ENCODE measurements at places on chromosomes 1 and 21.
A peak's percentile ranks its signal among the peaks of the same experiment; 100 is the strongest.

DNA sequence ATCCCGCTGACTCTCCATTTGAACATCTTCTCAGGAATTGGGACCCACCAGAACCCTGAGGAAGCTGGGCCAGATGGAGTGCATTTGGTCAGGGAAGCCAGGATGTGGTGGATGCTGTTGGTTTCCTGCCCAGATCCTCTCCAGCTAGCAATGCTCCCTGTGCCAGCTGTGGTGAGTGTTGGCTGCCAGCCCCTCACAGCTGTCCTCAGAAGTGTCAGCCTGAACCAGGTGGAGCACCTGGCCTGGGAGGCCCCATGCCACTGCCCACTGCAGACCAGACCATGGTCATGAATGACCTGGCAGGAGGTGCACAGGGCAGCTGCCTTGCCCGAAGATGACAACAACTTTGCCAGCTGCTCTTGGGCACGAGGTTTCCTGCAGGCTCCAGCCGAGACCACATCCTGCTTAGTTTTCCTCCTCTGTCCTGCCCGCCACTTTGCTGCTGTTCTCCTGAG, 54.4 kb downstream of the PRSS38 start:
- no peak for DNase-seq

GRCh38 chr1:186654741-186655140, 25.5 kb downstream of the PTGS2 start:
- DNase-seq, result no peak

DNA sequence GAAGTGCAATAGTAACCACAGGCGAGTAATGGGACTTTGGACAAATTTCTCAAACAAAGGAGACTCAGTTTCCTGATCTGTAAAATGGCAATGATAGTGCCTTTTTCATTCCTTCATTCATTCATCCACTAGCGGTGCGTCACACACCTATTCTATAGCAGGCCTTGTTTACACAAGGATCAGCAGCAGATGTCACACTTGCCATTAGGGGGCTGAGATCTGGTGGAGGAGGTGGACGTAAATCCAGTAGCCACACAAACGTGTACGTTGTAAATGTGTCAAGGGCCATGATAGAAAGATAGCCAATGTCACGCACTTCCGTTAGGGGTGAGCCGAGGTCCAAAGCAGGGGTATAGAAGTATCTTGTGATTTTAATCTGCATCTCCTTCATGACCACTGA, 34.2 kb downstream of the SERINC2 start:
- DNase-seq, result no peak

GRCh38 chr1:175353066-175353465, 160.5 kb upstream of the KIAA0040 start:
- DNase-seq, result no peak

GRCh38 chr21:35048706-35049617, at the start of gene RUNX1:
Gene RUNX1, minus strand, starts transcription at chr21:35049302.
- DNase-seq, result peak; percentile 63

GRCh38 chr1:22527122-22527521, 36.2 kb upstream of the EPHA8 start:
- DNase-seq, result no peak

- no peak for DNase-seq
Observed at GRCh38 chr1:210413951-210414350, 85.2 kb downstream of the HHAT start.

DNA sequence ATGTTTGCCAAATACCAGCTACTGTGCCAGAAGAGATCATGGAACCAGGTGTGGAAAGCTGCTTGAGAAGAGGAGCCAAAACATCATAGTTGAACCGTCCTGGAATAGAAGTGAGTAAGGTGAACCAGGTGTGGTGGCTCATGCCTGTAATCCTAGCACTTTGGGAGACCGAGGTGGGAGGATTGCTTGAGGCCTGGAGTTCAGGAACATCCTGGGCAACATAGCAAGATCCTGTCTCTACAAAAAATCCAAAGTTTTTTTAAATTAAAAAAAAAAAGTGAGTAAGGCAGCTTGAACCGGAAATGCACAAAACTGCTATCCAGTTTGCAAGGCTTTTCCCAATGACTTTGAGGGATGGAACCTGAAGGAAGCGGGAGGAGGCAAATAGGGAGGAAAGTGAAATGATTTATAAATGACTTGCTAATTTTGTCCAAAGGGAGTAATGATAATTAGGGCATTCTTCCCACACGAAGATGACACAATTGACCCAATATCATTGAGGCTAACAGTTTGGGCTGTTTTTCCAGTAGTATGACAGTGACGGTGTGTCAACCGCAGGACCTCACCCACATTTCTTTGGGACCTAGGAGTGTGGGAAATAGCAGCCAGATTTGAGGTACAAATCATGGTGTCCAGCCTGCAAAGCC, 1.5 kb upstream of the CNN3 start:
- no peak for DNase-seq

DNA sequence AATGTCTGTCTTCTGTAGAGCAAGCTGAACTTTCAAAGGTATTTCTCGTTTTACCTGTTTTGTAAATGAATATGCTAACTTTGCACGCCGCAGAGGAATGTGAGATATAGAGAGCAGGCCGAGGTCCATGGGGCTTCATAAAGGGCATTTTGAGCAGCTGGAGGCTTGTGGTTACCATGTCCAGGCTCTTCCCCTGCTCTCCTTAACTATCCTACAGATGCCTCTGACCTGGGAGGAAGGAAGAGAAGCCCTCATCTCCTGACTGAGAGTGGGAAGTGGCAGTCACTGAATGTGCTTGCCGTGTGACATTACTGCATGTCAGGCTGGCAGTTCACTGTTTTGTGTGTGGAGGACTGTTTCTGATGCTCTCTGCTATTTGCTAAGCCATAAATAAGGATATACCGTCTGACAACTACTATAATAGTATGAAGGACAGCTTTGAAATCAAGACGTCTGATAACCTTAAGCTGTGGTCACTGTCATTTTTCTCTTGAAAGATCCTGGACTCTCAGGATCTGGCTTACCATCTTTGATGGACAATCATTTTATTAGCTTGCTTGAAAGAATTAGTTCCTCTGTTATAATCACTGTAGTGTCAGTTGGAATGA, 92.2 kb downstream of the DYRK1A start:
- no peak for DNase-seq

DNA sequence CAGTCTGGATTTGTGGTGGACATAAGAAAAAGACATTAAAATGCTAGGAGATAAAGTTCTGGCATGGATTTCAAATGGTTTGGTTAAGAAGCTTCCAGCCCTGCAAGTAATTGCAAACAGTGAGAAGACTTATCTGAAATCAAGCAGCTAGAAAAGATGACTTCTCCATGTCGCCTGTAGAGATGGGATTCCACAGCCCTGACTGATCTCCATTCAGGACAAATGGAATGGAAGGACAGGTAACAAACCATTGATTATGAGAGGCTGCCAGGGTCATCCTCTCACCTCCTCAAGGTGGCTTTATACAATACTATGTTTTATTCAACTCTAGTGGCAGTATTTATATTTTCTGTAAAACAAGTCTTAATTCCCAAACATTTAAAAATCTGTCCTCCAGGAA, 237.9 kb downstream of the HLX start:
- no peak for DNase-seq

DNA sequence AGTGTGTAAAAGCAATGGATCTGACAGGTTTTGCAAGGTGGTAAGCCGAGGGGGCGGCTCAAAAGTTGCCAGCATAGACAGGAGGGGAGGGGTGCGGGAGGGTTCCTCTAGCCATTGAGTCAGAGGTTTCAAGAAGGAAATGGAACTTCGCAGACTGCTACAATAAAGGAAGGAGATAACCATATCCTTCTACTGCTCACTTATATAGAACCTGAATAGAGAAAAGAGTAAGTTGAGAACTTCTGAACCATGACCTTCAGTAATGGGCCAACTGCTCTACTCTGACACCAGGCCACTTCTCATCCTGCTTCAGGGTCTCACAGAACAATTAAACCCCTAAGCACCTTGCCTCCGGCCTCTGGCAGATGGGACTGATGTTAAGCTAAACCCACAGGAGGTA, 26.3 kb upstream of the BCAR3 start:
- no peak for DNase-seq

- DNase-seq, result no peak
Observed at GRCh38 chr1:55038552-55038838, 853 bp upstream of the PCSK9 start.

DNA sequence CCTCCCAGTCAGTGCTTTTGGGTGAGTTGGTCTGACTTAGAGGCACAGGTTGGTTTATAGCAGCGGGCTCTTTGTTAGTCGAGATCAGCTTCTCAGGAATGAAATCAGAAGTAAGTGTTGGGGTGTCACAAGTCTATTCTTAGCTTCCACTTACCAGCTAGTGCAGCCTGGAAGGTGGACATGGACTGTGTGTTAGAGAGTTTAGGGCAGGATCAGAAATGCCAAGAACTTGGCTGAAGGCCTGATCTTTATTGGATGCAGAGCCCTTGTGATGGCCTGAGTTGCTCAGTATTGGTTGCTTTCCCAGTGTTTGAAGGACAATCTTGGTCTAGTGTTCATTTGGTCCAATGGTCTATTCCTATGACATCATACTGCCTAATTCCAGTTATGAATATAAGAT, 377.0 kb upstream of the USP24 start:
- DNase-seq, result no peak

GRCh38 chr1:166470441-166470840, 303.6 kb upstream of the FAM78B start:
- DNase-seq, result no peak

- DNase-seq, result no peak
Observed at GRCh38 chr1:222064388-222065211, 322.7 kb upstream of the DUSP10 start.

DNA sequence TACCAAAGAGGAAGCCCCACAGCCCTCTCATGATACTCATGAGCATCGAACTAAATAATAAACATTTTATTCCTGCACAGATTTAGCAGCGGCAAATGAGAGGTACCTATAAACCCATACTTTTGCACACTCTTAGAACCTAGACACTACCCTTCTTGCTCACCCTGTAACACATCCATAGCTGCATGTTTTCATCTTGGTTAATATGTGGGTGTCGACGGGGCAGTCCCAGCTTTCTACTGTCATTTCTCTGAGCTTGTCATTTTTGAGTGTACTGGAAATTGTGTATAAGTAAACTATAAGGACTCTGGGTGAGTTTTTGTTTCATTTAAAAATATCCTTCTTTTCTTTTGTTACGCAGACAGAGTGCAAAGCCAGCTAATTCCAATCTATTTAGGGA, 25.5 kb downstream of the OVGP1 start:
- no peak for DNase-seq

DNA sequence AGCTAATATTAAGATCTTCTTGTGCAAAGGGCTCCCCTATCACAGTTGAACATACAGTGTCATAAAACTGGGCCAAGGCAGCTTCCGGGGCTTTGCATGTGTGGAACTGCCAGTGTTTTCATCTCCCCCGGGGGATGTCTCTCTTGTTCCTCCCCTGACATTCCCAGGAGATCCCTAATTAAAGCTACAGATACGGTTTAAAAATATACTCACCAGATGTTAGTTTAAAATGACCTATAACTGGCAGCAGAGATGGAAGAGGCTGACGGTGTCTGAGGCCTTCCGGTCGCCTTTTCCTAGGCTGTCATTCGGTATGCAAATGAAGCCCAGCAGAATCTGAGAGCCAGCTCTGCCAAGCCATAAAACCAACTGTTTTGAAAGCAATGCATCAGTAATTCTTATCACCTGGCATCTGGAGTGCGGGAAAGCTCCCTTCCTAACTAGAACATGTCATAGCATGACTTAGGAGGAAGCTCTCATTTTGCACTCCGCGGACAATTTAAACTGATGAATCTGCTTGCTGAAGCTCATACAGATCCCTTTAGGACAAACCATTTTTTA, 436.5 kb upstream of the VAMP3 start:
- no peak for DNase-seq

GRCh38 chr1:79497193-79497773, 490.8 kb upstream of the ADGRL4 start:
- DNase-seq, result no peak

DNA sequence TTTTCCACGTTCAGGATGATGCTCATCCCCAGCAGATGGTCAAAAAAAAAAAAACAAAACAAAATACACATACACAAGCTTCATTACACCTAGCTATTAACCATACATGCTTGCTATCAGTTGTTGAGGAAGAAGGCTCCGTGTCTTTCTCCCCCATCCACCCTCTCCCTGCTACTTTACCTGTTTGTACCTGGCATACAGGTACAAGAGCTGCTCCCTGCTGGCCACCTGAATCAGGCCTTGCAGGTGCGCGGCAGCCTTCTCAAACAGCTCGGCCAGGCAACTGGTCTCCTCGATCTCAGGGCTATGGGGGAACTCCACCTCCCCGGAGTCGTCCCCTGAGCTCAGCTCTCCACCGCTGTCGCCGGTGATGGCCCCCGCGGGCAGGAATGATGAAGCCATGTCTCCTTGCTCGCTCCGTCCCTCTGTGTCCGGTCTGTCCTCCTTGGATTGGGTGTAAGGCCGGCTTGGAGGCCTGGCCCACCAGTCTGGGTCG, 464 bp downstream of the ACBD6 start:
- DNase-seq, result peak; percentile 21

DNA sequence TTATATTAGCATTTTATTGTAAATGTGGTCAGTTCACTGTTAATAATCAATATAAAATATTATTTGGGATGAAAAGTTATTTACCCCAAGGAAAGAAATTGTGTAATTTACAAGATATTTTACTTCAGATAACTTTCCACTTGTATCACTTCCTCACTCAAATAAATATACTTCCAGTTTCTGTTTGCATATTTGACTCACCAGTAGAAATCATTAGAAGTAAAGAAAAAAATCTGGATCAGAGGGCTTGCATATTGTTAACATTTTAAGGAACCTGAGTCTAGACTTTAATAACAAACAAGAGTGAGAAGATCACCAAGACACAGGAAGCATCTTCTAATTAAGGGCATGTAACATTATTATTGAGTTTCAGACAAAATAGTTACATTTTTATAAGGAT, 347 bp upstream of the KRTAP20-4 start:
- DNase-seq, result no peak

- DNase-seq, result no peak
Observed at GRCh38 chr1:219296430-219297355, 123.0 kb downstream of the LYPLAL1 start.

GRCh38 chr1:7561936-7562728, 209.0 kb upstream of the VAMP3 start:
- DNase-seq, result no peak

GRCh38 chr1:43524804-43525203, 5.9 kb upstream of the PTPRF start:
- DNase-seq, result no peak

- DNase-seq, result no peak
Observed at GRCh38 chr1:156866249-156866909, 5.7 kb downstream of the NTRK1 start.

GRCh38 chr1:71755441-71755840, 526.9 kb downstream of the NEGR1 start:
- DNase-seq, result no peak

GRCh38 chr1:235893840-235894239, 27.1 kb upstream of the LYST start:
- no peak for DNase-seq

DNA sequence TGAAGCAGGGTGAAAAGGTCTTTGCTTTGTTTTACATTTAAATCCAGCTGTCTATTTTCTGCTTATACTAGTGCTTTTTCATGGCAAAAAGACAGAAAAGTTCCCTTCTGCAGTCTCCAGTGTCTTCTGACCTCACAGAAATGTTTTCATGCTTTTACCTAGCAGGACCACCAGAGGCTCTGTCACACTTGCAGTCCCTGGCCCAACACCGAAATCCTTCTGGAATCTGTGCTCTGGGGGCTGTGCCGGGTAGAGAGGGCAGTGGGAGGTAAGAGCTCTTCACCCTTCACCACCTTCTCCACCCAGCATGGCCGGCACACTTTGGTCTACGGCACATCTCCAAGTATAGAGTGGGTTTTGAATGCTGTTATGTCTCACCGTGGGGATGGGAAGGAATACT, 20.8 kb downstream of the GNAT2 start:
- no peak for DNase-seq

GRCh38 chr1:5752746-5753548, 239.3 kb downstream of the NPHP4 start:
- no peak for DNase-seq

- no peak for DNase-seq
Observed at GRCh38 chr21:14711287-14711686, 165.2 kb upstream of the SAMSN1 start.
